SK-N-SH treated with all-trans-retinoic acid at 6 μM for 48 hours (cell line): ENCODE measurements at places on chromosomes 3 and 15.
A peak's percentile ranks its signal among the peaks of the same experiment; 100 is the strongest.

GRCh38 chr3:149424918-149425317 lies 47.5 kb upstream of the TM4SF1 start:
- ATAC-seq = no peak

DNA sequence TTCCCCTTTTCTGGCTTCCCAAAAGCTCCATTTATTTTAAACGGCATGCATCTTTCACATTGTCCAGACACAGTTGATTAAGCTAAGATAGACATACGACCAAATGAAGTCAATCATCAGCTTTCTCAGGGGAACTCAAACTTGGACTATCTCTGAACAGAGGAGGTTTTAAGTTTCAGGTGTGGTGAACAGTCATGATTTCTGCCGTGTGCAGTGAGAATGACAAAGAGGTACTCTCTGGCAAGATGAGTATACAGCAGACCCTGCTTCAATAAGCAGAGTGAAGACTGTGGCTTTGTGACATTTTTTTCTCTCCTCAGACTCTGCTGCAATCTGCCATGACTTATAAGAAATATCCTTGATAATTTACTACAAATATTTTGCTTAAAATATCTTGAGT lies 307.7 kb downstream of the CNTN6 start:
- no peak for ATAC-seq

DNA sequence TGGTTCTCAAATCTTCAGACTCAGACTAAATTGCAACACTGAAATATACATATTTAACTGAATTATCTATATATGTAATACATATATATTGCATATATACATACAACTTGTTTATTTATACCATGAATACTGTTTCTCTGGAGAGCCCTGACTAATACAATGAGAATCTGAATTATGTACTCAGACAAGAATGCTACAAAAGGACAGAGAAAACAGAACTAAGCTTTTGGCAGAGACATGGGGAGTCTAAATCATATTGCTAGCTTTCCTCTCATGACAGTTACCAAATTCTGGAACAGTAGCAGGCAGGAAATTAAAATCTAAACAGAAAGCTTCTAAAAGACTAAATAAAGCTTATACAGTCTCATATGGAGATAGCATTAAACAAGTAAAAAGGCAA lies 142.4 kb upstream of the KCNMB2 start:
- ATAC-seq = peak; percentile 88

DNA sequence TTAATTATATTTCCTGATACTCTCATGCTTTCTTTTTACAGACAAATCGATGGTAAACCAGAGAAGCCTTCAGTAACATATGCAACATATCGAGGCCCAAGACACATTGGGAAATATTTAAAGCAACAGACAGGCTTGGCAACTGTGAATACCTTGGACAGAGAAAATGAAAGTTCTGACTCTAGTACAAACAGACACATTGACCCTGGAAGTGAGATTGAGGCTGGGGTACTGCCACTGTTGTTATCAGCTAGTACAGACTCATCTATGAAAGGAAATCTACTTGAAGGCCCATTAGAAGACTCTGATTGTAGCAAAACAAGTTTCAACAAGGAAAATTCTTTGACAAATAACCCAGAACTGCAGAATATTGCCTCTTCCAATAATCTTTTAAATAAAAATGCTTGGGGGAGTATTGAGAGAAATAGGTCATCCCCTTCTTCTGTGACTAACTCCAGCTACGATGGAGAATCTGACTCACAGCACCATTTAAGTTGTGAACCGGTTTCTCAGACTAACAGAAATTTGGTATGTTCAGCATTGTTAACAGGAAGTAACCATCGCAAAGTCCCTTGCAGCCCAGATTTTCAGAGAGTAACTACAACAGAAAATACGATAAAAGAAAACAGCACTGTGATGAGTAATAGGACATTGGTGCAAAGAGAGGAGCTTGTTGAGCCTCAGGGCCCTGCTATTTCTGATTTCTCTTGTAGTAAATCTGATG lies 50.2 kb downstream of the CRYBG3 start:
- peak; percentile 96 for ATAC-seq

DNA sequence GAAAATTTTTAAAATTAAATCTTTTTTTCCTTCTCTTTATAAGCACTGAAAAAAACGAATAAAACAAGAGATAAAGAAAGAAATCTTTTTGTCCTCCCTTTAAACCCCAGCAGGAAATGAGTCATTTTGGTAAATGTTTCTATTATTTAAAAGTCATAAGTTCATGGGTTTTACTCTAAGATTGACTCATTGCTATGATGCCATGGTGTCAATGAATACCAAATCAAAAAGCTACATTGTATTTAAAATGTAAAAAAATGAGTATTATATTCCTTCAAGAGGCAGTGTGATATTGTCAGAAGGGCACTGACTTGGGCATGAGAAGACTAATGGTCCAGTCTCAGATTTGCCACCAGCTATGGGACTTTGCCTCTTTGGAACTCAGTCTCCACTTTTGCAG lies 303.4 kb upstream of the DNAJC19 start:
- ATAC-seq = no peak

GRCh38 chr3:177530908-177531307 lies 333.6 kb upstream of the TBL1XR1 start:
- no peak for ATAC-seq

GRCh38 chr3:113223475-113224281 lies 12.3 kb downstream of the BOC start:
- ATAC-seq = no peak

- ATAC-seq = no peak
Measured at GRCh38 chr3:34842706-34843480, 796.4 kb upstream of the ARPP21 start.

GRCh38 chr3:56915966-56916586 lies 114.3 kb upstream of the ARHGEF3 start:
- no peak for ATAC-seq

- ATAC-seq = peak; percentile 97
Measured at GRCh38 chr3:51384726-51385473, at the start of gene MANF. MANF (plus strand) TSS chr3:51385291; CDS start chr3:51385343, 52 bp downstream.

- ATAC-seq = no peak
Measured at GRCh38 chr3:52228266-52228665, 2.8 kb upstream of the TLR9 start.

- no peak; the same call in 2 of the 3 replicates for ATAC-seq
Measured at GRCh38 chr15:74809242-74809641, 3.4 kb upstream of the LMAN1L start.

DNA sequence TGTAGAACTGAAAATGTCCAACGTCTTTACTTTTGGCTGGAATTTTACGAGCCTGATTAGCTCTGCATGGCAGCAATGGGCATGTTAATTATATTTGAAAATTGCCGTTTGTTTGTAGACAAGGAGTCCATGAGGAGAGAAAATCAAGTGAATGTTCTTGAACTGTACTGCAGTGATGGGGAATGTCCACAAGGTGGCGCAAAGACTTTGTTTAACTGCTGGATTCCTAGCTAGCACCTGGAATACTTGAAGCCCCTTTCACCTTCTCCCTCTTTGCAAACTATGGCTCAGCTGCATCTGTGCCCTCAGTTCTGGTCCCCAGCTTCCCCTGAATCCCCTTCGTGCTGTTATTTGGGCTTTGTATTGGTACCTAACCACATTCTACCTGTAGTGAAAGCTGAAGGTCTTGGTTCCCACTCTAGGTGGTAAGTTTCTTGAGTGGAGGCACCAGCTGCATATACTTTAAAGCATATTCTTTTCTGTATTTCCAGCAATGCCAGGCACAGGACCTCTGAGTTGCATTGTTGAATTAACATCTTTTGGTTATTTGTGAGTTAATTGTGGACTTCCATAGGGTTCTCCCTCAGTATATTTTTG lies 25.3 kb downstream of the EXOG start:
- ATAC-seq = peak; percentile 52; the same call in 2 of the 3 replicates

DNA sequence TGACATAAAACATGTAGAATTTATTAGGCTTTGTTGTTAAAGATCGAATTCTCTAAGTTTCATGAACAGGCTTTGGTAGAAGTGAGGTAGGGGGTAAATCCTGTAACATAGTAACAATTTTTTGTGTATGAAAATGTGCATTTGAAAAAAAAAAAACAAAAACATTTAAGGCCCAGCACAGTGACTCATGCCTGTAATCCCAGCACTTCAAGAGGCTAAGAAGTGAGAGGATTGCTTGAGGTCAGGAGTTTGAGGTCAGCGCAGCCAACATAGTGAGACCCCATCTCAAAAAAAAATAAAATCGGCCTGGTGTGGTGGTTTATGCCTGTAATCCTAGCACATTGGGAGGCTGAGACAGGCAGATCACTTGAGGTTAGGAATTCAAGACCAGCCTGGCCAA lies 26.8 kb upstream of the PPP4R2 start:
- no peak for ATAC-seq

GRCh38 chr3:52841981-52842340 lies 7.1 kb upstream of the MUSTN1 start:
- no peak for ATAC-seq

GRCh38 chr15:66739287-66739686 lies 37.3 kb downstream of the SMAD6 start:
- no peak for ATAC-seq
